ENCODE measurements at places on chromosomes 6 and 20. TPM values are rescaled to one million over a fixed set of nuclear protein-coding genes. Genes with fewer than 3 reads are reported as not detected.

Gene C20orf202
- not detected for total RNA-seq

DNA sequence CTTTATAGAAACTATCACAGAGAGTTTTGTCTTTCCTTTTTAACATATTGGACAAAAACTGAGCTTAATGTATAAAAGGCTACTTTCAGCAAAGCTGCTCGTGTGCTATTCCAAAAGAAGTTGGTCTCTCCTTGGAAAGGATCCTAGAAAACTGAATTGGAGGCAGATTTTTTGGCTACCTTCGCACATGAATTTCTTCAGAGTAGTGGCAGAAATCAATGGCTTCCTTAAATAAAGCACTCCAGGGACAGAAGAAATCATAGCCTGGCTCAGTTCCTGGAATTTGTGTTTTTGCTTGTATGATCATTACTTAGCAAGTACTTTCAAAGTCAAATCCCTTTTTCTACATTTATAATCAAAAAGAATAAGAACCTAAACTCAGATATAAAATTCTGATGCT is 780.3 kb downstream of the PHF3 start:
- H3K4me1 ChIP-seq: no peaks in the 10 kb centered on the region
- H3K27me3 ChIP-seq: no peaks in the 10 kb centered on the region
- no peak overlapping the region for H3K27ac ChIP-seq
- no peak overlapping the region for H3K4me3 ChIP-seq

Gene PSORS1C2
- not detected for total RNA-seq

DNA sequence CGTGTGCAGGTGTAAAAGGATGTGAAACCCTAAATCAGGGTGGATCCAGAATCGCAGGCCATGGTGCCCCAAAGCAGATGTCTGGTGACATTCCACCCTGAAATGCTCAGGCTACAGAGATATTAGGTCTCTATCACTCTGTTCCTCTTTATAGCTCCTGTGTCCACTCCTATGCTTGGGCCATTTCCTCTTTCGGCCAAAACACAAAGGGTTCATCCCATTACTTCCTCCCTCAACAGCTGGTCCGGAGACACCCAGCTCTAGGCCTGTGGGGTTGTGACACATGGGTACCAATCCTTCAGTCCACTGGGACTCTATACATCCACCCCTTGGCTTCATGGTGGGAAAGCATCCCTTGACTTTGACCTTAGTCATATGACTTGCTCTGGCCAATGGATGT is 1.7 kb upstream of the SIGLEC1 start:
- H3K27me3 ChIP-seq: peaks cover 4% of the 10 kb centered on the region
- DNase-seq: no peak
- no peak overlapping the region for H3K27ac ChIP-seq

GRCh38 chr20:3990716-3991115 is 24.6 kb downstream of the RNF24 start:
- H3K4me1 ChIP-seq: peaks cover 51% of the 10 kb centered on the region
- no peak for DNase-seq

DNA sequence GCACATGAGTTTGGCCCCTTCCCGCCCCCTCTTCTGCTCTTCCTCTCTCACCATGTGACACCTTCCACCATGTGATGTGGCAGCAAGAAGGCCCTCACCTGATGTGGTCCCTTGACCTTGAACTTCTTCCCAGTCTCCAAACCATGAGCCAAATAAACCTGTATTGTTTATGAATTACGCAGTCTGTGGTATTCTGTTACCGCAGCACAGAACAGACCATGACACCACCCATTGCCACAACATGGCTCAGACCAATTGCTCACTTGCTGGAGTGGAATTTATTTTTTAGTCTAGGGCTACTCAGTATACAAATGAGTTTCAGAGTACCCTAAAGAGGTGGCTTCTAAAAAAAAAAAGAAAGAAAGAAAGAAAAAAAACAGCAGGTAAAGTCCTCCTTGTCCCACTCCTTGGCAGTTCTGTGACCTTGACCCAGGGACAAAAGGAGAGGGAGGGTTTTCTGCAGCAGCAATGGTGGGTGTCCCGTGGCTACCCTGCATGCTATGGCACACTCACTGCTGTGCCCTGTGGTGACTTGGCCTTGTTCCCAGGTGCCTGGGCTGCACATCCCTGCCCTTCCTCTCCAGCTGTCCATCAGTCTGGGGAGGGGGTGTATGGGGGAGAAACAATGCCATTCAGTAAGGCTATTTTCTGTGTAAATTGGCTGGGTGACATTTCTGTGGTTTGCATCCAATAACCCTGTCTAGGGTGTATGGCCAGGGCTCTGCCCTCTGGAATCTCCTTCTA is 5.4 kb upstream of the VSX1 start:
- no peak overlapping the region for H3K4me3 ChIP-seq
- no peaks in the 10 kb centered on the region for H3K36me3 ChIP-seq
- H3K27me3 ChIP-seq: peaks cover 28% of the 10 kb centered on the region
- H3K4me1 ChIP-seq: peaks cover 39% of the 10 kb centered on the region

Gene BPIFA1
- total RNA-seq: not detected

DNA sequence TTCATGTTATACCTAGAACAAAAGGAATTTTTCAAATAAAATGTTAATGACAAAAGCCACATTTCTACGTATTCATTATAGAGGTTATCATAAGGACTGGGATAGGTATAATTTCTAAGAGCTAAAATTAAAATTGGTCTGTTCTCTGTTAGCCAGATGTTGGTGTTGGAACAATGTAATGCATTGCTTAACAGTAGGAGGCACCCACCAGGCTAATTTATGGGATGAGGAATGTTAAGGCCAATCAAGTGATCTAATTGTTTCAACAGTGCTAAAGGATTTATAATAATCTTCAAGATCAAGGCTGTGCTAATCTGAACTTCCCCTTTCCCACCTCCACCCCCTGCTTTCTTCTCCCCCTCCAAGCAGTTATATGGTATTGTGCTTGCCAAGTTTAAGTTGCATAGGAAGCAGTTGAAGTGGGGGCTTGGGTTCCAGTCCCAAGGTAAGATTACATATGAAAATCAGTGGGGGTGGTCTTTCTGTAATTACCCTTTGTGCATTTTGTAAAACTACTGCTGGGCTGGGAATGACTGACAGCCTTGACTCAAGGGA is 89.2 kb upstream of the BACH2 start:
- no peak for DNase-seq
- peaks cover 45% of the 10 kb centered on the region for H3K4me1 ChIP-seq

DNA sequence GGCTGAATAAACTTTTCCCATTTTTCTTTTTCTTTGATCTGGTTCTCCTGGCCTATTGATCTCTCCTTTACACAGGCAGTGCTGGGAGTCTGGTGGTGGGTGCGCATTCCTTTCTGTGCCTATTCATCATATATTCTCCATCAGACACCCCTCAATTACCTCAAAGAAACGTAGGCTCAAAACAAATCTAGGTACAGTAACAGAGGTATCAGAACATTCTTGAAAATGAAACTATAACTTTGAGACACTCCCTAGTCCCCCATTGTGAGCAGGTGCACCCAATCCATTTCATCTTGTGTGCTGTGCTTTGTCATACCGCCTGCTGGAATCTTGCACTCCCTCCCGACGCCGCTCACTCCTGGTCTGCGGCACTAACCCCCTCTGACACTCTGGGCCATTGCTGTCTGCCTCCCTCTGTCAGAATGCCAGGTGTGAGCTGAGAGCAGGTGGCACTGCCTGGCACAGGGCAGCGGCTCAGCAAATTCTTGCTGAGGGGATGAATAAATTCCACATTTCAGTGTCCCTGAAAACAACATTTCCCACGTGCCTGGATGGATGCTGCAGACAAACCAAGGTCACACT is 303.4 kb upstream of the EXOC2 start:
- peaks cover 16% of the 10 kb centered on the region for H3K27me3 ChIP-seq
- H3K4me3 ChIP-seq: no peak overlapping the region
- H3K4me1 ChIP-seq: no peaks in the 10 kb centered on the region
- DNase-seq: no peak
- no peaks in the 10 kb centered on the region for H3K36me3 ChIP-seq

DNA sequence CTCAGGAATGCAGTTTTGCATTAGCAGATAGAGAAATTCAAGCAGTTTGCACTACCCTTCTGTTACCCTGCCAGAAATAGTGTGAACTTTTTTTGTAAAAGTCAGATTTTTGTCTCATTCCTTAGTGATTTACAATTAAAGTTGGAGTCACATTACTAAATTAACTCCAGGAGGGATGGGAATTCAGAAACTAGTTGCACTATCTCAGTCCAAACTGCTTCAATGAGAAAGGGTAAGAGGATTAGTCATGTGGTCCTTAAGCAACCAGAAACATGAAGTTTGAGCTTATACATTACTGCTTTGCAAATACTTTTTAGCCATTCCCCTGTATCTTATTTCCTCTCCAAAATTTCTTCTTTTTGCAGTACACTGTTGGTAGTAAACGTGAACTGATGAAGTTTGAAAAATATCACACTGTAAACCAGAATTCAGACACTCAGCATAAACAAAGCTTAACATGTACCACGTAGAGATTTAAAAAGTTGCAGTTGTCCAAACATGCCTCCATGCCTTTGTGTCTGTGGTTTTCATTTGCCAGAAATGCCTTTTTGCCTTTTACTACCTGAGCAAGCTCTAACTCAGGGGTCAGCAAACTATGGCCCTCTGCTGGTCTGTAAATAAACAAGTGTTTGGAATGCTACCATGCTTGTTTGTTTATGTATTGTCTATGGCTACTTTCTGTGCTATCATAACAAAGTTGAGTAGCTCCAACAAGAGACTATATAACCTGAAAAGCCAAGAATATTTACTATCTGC is 49.7 kb downstream of the TP53INP2 start:
- peaks cover 23% of the 10 kb centered on the region for H3K36me3 ChIP-seq
- H3K4me1 ChIP-seq: no peaks in the 10 kb centered on the region
- no peaks in the 10 kb centered on the region for H3K27me3 ChIP-seq
- no peak overlapping the region for H3K27ac ChIP-seq
- H3K4me3 ChIP-seq: no peak overlapping the region

GRCh38 chr6:42394881-42395620 is 56.7 kb downstream of the TRERF1 start:
- H3K4me1 ChIP-seq: peaks cover 80% of the 10 kb centered on the region
- H3K4me3 ChIP-seq: peak overlapping the region; percentile 56
- H3K27me3 ChIP-seq: no peaks in the 10 kb centered on the region
- H3K27ac ChIP-seq: peak overlapping the region; percentile 91
- peaks cover 2% of the 10 kb centered on the region for H3K36me3 ChIP-seq
- peak; percentile 35 for DNase-seq

All from activated CD8-positive, alpha-beta T cell treated with anti-CD3 and anti-CD28 coated beads for 36 hours (primary cell).